ENCODE measurements at places on chromosomes 3 and 15.

DNA sequence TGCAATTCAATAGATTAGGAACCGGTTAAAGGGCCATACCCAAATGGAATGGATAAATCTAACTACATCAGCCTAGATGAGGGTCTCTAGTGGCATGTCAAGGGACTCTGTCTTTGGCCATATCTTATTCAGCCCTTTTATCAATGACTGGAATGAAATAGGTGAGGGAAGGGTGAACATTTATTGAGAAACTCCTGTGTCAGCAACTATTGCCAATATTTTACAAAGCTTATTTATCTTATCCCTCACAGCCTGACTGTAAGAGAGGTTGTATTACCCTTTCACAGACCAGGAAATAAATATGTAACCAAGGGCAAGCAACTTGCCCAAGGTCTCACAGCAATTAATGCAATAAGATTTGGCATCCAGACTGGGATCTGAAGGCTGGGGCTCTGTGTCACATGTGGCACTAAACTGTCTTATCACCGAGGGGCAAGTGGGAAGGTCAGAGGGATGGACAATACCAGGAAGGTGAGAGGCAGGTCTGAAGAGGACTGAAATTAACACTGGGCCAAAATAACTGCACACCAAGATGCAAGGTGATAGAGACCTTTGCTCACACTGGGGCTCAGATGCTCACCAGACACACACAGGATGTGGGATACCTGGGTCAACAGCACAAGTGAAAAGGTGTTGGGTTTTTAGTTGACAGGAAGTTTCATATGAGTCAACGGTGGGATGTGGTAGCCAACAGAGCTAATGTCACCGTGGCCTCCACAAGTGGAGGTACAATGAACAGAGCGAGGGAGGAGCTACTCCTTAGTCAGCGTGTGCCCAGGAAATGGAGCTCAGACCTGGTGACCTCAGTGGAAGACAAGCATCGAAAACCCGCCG is 261.3 kb downstream of the RPLP1 start:
- DNase-seq = peak; percentile 95

DNA sequence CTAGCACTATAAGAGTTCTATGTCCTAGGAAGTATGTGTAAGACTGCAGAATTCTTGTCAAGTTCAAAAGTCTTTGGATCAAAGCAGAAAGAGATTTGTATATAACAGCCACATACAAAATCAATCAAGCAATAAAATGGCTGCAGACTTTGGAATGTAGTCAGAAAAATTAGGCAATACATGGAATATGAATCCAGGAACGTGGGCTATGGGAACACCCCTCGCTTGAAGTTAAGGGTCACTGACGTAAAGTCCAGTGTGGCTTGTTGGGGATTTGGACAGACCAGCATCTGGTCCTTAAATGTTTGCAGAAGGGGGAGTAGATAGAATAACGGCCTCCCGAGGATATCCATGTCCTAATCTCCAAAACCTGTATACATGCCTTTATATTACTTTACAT is 178.6 kb downstream of the ADAMTS9 start:
- no peak for DNase-seq

GRCh38 chr3:187639927-187640568 is 30.1 kb downstream of the SST start:
- DNase-seq = no peak

GRCh38 chr3:140588558-140588957 is 89.3 kb upstream of the TRIM42 start:
- DNase-seq = no peak

DNA sequence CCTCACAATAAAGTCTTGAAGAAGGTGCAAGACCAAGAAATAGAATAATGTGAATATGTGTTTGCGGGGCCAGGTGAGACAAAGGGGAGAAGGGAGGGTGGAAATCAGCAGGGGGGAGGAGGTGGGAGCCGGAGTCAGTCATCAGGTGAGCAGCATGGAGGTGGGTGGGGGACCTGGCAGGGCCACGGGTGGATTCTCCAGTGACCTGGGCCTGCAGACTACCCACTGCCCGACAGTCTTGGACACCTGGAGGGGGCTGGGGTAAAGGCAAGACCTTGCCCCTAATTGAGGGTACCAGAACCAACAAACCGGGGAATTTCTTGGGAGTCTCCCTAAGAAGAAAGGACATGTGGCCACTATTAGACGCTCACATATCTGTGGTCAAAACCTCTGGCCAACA is 95.8 kb downstream of the CHSY1 start:
- no peak for DNase-seq

- DNase-seq = no peak
Observed at GRCh38 chr3:129593230-129593594, 13.3 kb downstream of the PLXND1 start.

DNA sequence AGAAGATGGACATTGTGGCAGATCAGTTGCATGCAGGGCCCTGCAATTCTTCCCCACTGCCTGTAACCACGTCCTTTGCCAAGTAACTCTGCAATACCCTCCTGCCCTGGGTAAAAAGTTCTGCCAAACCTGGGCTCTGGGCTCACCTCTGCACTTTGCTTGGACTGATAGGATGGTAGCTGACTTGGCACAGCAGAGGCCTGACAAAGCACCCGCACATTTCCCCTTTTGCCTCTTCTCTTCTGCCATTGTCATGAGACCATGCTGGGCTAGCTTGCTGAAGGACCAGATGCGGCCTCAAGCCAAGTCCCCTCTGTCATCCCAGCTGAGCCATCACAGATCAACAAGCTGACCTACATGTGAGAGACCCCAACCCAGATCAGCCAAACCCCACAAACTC is 122.4 kb downstream of the SMAD6 start:
- no peak for DNase-seq

- DNase-seq = no peak
Observed at GRCh38 chr3:78724859-78725258, 1042.9 kb downstream of the ROBO1 start.

GRCh38 chr15:81152339-81152738 is 18.3 kb downstream of the CFAP161 start:
- no peak for DNase-seq
